Thymus (tissue), 14 donors: ENCODE measurements at places on chromosomes 7 and 10. TPM values are rescaled to one million over a fixed set of nuclear protein-coding genes. Genes with fewer than 3 reads are reported as not detected.

GRCh38 chr10:70575486-70575873 lies 27.1 kb downstream of the PRF1 start:
- no peak for DNase-seq

The CCDC3 gene
- total RNA-seq, result 17.3 TPM

GRCh38 chr10:22550732-22551131 lies 163.6 kb downstream of the PIP4K2A start:
- no peak for DNase-seq

- no peak for DNase-seq
These were observed 74.4 kb upstream of the PDZD8 start for GRCh38 chr10:117449636-117450035.

DNA sequence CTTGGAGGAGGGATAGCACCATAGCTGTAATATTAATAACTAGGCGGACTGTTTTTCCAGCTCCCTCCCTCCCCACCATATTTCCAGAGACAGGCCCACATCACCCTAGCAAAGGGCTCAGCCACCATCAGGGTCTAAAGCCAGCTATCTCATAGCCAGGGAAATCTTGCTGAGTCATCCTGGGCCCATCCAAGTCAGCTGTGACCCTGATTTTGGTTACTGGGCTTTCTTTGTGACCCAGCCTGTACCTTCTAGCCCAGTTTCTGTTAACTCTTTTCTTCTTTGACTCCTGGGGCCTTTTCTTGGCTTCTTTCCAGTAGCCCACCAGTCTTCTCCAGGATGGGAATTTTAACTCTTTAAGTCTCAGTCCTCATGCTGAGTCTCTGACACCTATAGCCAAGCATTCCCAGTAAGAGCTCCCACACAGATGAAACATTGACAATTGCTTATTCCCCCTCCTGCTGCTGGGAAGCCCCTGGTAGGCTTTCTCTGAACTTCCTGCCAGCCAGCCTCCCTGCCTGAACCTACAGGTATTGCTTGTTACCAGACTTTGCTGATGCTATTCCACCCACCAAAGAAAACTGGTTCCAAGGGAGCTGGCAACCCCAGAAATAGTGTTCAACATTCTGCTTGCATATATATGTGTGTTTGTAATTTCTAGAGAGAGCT lies 34.8 kb upstream of the ADO start:
- no peak for DNase-seq

DNA sequence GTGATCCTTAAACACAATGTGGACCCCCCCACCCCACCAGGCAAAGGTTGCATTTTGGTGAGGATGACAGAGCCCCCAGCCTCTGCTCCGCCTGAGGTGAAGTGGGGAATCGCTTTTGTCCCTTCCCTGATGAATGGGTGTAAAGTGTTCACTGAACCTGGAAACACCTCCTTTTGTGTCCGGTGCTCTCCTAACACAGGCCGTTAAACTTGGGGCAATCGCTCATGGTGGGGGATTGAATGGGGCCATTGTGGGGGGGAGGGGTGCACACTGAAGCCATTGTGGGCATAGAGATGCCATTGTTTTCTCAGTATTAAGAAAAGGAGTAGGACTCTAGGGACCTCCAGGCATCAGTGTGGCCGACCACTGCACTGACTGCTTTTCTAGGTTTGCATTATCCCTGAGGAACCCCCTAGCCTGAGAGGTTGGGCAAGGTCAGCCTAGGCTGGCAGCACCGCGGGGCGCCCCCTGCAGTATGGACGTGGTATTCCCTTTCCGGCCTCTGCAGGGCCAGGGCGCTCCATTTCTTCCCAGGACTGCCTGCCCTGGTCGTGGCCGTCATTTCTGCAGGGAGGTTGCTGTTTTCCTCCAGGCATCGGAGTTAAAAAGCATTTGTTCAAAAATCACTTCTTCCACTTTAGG lies 158.3 kb downstream of the TCF7L2 start:
- peak; percentile 24 for DNase-seq

- DNase-seq, result no peak
These were observed 73.9 kb downstream of the SH3PXD2A start for GRCh38 chr10:103781329-103782061.

- DNase-seq, result no peak
These were observed 15.6 kb downstream of the MDH2 start for GRCh38 chr7:76063525-76063924.

The EPHB4 gene
- 7.3 TPM for total RNA-seq

DNA sequence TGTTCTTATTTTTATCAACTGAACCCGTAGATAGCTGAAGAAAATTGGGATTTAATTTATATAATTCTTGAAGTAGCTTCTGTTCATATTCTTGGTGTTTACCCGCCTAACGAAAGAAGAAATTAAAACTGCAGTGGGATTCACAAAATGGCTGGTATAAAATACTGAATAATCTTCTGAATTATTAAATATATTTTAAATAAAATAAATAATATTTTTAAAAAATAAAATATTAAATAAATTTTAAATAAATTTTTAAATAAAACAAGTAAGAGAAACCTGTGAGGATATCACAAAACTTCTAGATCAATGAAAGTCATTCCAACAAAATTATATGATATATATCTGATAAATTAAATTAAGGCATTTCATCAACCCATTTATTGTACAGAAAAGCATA lies 99.4 kb downstream of the CNOT4 start:
- no peak for DNase-seq

DNA sequence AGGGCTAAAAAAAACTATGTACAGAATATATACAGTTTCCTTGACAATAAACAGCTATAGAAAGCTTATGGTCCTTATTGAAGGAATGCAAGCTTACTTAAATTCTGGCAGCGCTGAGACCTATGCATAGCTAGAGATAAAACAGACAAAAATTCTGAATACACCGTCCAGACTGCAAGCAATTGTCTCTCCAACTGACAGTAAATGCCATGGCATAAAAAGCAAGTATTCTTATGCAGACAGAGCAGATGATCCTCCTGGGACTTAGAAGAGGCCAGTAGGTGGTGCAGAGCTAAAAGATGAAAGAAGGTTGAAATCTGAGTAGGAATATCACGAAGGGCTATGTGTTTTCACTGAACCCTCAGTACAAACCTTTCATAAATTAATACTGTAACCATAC lies 157.0 kb upstream of the CACNA2D1 start:
- DNase-seq, result no peak

DNA sequence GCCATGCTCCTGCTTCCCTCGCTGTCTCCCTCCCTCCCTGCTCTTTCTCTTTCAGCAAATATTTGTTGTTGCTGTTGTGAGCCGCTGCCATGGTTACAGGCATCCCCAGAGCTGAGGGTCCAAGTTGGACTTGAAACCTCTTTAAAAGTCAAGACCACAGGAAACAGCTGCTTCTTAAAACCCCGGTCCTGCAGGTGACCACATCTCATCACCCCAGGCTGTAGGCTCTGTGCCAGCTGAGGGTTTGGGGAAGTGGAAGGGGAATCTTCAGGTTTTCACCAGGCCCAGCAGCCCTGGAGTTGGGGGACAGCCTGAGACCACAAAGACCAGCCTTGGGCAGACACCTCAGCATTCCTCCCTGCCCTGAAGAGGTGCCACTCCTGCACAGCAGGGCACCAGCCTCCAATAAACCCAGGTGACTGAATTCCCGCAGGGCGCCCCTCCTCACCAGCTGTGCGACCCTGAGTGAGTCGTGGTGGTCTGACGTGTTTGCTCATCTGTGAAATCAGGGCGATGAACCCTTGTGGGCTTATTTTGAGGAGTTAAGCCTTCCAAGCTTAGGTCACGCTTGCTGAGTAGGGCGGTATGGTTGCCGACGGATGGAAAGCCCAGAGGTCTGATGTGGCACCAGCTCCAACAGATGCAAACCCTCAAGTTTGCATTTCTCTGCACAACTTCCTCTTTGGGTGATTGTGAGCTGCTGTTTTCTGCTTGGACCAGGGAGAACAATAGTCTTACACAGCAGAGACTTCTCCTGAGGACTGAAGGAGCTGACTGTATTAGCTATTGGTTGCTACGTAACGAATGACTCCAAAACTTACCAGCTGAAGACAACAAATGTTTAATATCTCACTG lies 24.8 kb downstream of the NPTX2 start:
- DNase-seq, result no peak

- no peak for DNase-seq
These were observed 19.7 kb upstream of the PON2 start for GRCh38 chr7:95454438-95455045.

GRCh38 chr7:123275036-123275753 lies 75.4 kb upstream of the SLC13A1 start:
- no peak for DNase-seq

DNA sequence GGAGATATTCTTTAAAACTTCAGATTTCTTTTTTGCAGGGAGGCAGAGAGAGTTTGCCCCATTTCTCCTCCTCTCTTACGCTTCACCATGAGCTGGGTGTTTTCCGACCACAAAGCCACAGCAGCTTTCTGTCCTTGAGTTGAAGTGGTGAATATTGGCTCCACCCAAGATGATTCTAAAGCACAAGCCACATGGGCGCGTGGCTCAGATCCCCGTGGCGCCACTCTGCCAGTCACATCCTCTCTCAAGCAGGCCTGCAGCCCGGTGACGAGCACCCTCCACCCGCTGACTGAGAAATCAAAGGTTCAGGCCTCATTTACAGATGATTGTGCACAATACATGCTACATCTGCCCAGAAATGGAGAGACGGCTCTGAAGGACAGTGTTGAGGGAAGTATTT lies 27.6 kb upstream of the RNF32 start:
- DNase-seq, result peak; percentile 86
